ENCODE measurements at places on chromosomes 7 and 10. TPM values are rescaled to one million over a fixed set of nuclear protein-coding genes. Genes with fewer than 3 reads are reported as not detected.

GRCh38 chr7:41336981-41337380 is 365.9 kb downstream of the INHBA start:
- H3K4me1 ChIP-seq = no peaks in the 10 kb centered on the region
- no peak overlapping the region for H3K4me3 ChIP-seq
- no peak for DNase-seq
- H3K27me3 ChIP-seq = no peaks in the 10 kb centered on the region
- no peak overlapping the region for H3K27ac ChIP-seq
- no peaks in the 10 kb centered on the region for H3K36me3 ChIP-seq

GRCh38 chr7:116885724-116886123 is 23.3 kb downstream of the CAPZA2 start:
- DNase-seq = no peak
- no peaks in the 10 kb centered on the region for H3K27me3 ChIP-seq
- H3K27ac ChIP-seq = no peak overlapping the region

DNA sequence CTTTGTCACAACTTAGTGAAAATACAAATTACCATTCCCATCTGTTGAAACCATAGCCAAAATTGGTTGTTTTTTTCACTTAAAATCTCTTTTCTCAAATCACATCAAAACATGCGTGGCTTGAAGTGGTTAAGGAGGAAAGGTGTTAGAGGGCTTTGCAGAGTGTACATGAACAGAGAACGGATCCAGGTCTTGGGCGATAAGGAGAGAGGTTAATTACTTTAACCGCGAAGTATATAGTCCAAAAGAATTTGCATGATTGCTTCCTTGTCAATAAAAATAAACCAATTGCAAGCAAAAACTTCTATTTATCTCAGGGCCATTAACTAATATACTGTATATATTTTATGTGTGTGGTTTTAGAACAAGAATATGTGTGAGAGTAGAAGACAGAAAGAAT is 813.9 kb upstream of the SORCS1 start:
- no peak overlapping the region for H3K27ac ChIP-seq
- no peak for DNase-seq
- no peaks in the 10 kb centered on the region for H3K36me3 ChIP-seq
- no peaks in the 10 kb centered on the region for H3K27me3 ChIP-seq

DNA sequence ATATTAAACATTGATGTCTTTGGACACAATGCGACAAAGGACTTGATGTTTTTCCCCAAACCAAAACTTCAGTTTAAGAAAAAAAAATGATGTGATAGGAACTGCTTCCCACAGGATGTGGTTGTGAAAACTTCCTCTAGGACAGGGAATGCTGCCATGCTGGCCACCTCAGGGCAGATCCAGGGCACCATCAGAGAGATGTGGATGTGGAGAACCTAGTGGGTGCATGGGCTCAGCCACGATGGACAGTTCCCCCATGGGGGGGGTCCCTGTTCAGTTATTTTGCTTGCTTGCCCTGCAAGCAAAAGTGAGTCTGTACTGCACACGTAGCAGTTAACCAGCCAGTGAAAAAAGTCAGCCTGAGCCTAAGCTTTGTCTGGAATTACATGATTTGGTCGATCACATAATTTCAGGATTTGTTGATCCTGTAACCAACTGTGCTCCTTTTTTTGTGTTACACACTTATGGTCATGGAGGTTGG is 36.3 kb downstream of the LAMB4 start:
- H3K36me3 ChIP-seq = no peaks in the 10 kb centered on the region
- no peaks in the 10 kb centered on the region for H3K4me1 ChIP-seq
- no peak for DNase-seq

DNA sequence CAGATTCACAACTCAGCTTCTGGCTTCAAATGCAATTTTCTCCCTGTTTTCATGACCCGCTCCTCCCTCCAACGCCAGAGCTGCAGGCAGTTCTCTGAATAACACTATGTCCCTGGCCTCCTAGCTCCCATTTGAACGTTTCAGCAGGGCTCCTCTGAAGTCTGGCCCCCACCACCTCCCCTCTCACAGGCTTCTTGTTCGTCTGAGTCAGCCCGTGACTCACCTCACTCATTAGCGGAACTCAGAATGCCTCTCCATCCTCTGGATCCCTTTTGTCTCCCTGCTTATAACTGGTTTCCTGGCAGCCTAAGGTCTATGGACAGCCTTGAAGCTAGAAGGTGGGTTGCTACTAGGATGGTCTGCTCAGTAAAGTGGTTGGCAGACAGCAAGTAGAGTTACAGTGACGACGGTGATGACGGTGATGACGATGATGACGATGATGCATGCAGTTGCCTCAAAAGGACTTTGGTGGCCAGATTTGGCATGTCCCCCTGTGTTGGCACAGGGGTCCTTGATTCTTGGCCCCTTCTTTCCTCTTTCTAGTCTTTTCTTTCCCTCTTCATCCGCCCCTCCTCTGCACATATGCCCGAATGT is 83.3 kb upstream of the MKLN1 start:
- peak; percentile 9 for DNase-seq
- no peak overlapping the region for H3K27ac ChIP-seq
- H3K4me3 ChIP-seq = no peak overlapping the region
- H3K36me3 ChIP-seq = no peaks in the 10 kb centered on the region
- H3K4me1 ChIP-seq = peaks cover 8% of the 10 kb centered on the region

DNA sequence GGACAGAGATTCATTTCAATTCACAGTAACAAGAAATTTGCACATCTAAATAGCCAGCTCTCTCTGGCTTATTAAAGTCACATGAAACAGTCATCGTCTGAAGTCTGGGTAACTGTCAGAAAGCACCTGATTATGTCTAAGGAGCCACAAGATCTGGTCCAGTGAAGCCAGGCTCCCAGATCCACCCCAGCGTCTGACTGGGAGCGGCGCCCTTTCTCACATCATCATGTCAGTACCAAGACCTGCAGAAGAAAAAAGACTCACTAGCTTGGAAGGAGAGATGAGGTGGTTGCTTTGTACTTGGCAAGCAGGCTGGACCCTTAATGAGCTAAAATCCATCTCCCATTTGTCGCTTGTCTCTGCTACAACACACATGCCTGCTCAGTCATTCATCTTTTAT is 58.4 kb downstream of the VOPP1 start:
- no peaks in the 10 kb centered on the region for H3K36me3 ChIP-seq
- H3K4me1 ChIP-seq = peaks cover 21% of the 10 kb centered on the region
- no peak for DNase-seq

DNA sequence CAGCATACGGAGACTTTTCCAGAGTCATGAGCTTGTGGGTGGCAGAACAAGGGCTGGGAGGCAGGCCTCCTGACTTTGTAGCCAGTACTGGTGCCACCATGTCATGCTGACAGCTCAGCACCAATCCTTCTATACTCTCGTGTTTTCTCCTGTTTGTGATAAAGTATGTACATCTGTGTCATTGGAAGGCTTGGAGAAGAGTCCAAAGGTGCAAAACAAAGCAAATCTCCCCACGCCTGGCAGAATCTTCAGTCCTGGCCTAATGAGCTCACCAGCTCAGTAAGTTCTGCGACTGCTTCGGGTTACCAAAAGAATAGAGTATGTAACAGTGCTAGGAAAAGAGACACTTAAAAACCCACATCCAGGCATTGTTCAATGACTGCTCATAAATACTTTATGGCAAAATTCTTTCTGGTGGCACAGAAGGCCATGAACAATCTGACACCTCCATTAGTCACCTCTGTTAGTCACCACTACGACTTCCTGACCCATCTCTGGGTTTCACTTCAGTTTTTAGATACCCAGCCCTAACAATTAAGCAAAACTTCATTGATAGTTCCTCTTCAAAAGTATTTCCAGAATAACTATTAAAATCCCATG is 24.5 kb downstream of the STEAP1 start:
- no peak overlapping the region for H3K4me3 ChIP-seq
- H3K4me1 ChIP-seq = 0 out of 2 replicates have a peak, but pooled peaks cover 5% of the 10 kb centered on the region
- no peak for DNase-seq
- H3K27me3 ChIP-seq = no peaks in the 10 kb centered on the region

The C10orf62 gene
- not detected for total RNA-seq

The CPA5 gene
- not detected for total RNA-seq
